ENCODE measurements at places on chromosomes 6 and 20.

GRCh38 chr6:113500221-113500620, 356.9 kb upstream of the MARCKS start:
- DNase-seq: no peak

DNA sequence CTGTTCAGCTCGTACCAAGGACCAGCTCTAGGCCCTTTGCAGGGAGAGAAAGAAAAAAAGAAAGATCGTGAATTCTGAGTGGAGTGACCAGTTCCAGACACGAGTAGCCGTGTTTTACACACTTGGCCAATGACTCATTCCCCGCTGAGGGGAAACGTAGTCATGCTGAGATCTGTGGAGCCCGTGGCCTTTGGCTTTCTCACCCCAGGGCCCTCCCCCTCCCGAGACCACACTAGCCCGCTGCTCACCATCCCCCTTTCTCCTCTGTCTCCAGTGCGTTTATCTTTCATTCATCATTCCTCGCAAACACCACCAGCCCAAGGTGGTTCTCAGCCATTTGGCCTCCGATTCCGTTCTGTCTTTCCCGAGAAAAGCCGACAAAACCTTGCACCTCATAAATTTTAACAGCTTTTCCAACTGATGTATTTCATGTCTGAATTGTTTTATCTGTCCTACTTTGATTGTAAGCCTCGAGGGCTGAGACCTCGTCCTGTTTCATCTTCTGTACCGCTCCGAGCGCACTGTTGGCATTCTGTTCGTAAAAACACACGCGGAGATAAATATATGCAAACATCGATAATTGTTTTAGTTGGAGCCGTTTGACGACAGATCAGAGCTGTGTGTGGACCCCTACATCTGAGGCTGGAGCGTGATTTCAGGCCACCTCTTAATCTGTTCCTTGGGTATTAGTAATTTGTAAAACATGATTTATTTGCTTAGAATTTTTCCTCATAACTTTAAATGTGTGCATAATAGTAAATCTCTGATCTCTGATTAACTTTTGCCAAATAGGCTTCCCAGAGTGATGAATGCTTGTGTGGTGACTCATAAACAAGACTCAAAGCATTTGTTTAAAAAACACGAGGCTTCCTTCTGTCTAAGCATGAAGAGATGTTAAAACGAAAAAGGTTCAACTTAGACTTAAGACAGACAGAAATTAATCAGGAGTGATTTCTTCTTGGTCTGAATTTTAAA, 336.6 kb downstream of the CDH4 start:
- peak; percentile 27 for DNase-seq

DNA sequence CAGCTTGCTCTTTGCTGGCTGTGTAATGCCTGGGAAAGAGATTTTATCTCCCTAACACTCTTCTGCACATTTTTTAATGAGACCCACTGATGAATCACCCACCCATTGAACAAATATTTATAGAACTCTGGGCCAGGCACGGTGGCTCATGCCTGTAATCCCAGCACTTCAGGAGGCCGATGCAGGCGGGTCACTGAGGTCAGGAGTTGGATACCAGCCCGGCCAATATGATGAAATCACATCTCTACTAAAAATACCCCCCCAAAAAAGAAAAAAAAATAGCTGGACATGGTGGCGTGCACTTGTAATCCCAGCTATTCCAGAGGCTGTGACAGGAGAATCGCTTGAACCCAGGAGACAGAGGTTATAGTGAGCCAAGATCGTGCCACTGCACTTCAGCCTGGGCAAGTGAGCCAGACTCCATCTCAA, 82.1 kb upstream of the SIRPA start:
- peak; percentile 27 for DNase-seq

GRCh38 chr6:15352220-15352619, 106.4 kb downstream of the JARID2 start:
- no peak for DNase-seq

GRCh38 chr6:104505838-104506237, 353.9 kb downstream of the HACE1 start:
- DNase-seq: peak; percentile 40

DNA sequence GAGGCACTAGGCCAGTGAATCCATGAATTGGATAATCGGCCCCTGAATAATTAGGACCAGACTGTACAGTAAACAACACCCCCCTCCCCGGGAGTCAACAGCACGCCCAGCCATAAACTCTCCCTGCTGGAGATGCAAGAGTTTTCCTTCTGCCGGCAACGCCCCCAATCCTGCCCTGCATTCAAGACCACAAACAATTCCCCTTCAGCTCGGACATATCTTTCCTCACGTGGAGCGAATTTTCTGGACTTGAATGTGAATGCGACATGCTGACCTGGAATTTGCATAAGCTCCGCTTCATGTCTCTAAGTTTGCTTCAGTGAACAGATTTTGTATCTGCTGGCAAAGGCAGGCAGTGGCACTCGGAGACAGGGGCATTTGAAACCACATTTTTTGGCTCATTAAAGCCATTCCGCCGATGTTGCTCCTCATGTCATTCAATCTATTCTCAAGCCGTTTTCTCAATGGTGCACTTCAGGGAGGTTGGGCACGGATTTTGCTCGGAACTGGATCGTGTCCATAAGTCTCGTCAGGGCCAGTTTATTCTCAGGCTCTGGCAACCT, 38.0 kb upstream of the GMPR start:
- no peak for DNase-seq

DNA sequence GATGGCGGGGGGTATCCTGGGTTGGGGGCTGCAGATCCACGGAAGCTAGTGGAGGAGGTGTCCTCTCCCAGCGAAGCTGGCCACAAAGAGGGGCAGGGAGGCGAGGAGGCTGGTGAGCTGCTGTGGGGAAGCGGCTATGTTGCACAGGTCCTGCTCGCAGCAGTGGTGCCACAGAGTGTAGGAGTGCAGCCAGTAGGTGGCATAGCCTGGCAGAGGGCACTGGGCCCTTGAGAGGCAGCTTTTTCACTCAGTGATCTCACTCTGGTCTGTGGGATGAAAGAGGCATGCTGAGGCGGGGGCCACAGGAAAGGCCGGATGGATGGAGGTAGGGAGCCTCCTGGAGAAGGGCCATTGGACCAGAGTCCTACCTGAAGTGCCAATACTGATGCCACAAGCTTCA, 2.9 kb upstream of the LY6G6D start:
- DNase-seq: no peak

DNA sequence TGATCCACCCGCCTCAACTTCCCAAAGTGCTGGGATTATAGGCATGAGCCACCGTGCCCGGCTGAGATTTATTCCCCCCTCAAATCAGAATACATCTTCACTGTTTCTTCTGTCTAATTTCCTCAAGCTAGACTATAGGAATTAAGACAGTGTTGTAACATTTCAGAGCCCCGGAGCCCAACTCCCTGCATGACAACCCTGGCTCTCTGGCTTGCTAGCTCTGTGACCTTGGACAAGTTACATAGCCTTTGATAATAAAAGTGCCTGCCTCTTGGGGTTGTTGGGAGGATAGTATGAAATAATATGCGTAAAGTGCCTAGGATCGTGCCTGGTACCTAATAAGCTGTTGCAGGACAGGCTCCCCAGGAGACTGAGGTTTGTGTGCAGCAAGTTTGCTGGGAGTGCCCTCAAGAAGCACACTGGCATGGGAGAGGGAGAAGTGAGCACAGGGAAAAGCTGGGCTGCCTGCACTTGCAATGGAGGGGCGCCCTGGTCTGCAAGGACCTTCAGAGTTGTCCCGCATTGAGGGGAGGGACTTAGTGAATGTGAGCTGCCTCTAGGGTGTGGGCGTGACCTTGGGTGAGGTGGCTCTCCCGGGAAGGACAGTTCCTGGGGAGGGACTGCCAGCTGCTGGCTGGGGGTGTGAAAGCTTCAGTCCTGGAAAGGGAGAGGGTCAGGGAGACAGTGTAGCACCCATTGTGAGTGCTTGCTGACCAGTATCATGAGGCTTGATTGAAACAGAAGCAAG, 43.4 kb downstream of the TAF8 start:
- no peak for DNase-seq

DNA sequence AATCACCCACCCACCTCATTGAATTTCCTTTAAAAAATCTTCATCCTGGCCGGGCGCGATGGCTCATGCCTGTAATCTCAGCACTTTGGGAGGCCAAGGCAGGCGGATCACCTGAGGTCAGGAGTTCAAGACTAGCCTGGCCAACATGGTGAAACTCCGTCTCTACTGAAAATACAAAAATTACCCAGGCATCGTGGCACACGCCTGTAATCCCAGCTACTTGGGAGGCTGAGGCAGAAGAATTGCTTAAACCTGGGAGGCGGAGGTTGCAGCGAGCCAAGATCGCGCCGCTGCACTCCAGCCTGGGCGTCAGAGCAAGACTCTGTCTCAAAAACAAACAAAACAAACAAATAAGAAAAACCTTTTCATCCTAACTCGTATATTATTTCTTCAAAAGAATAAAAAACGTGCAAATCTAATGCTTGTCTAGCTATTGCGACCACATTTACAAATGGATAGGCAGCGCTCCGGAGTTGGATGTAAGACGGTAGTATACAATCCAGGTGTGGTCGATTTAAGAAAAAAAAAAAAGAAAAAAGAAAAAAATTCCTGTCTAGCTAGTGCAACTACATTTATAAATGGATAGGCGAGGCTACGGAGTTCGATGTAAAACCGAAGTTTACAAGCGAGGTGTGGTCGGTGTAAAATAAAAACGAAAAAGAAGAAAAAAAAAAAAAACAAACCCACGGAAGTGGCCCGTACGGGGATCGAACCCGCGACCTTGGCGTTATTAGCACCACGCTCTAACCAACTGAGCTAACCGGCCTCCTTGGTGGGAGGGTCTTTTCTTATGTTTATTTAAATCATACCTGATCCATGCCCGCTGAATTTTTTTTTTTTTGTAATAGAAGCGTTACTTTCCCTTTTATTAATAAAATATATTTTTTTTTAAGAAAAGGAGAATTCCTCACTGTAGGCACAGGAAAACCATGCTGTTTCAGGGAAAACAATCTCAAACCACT, 70.7 kb upstream of the PRSS16 start:
- peak; percentile 80 for DNase-seq

- DNase-seq: no peak
Observed at GRCh38 chr6:26109772-26110171, 22.5 kb downstream of the HFE start.

DNA sequence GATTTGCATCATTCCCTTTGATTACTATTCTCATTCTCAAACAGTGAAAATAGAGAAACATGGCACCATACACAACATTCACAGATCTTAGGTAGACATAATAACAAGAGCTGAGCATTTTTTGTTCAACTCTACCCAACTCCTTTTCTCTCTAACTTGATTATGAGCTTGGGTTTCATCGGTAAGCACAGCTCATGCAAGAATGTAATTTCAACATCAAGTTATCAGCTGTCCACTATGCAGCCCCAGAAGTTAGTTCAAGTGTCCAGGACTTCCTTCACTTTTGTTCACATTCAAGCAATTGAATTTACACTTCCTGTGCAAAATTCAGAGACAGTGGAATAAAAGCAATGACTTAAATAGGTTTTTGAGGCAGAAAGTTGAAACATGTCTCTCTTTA, 297.7 kb upstream of the SASH1 start:
- no peak for DNase-seq

DNA sequence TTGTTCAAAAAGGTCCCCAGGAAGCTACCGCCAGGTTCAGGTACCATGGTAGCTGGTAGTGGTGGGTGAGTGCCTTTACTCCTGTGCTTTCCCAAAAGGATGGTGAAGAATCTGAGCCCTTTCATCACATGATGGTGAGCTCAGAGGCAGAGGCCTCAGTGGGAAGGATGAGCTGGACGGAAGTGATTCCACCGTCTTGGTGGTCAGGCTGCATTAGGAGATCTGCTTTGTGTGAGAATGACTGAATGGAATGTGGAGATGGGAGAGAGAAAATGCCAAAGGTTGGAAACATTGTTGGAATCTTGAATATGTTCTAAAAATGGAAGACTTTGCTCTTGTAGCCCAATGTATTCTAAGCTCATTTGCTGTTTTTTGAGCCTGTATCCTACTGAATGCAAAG, 108.1 kb upstream of the SCP2D1 start:
- no peak for DNase-seq

DNA sequence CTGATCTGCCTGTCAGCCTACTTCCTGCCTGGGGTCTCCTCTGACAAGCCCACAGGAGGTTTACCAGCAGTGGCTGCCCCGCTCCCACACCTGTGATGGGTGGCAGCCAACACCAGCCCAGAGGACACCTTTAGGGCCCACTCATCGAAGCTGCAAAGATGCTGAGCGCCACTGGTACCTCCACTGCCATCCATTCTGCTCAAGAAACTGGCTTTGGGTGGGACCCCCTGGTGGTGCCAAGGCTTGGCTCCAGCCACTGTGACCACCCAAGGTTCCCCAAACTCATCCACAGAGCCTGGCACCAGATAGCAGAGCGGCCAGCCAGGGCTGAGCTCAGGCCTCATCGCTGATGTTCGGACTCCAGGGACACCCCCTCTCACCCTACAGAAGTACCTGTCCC, 42.5 kb downstream of the PREX1 start:
- no peak for DNase-seq

GRCh38 chr20:34459209-34459897, 56.9 kb upstream of the DYNLRB1 start:
- no peak for DNase-seq

- no peak for DNase-seq
Observed at GRCh38 chr20:14723614-14724013, 386.2 kb upstream of the FLRT3 start.

GRCh38 chr6:139538366-139538765, 163.9 kb upstream of the CITED2 start:
- DNase-seq: no peak

GRCh38 chr6:28580475-28580874, 54.8 kb downstream of the GPX5 start:
- DNase-seq: peak; percentile 23

DNA sequence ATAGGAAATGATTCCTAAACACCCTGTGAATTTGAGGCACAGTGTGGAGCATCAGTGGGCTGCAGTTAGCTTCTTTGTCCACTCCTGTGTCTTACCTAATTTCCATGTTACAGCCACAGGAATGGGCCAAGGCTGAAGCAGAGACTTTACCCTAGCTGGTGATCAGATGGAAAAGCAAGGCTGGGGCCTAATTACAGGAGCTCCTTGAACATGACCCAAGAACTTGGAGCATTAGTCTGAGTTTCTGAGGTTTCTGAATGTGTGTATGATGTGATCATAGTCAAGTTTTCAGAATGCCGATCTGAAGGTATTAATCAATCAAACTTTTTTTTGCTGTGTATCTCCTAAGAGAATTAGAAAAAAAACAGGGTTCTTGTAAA, 18.0 kb downstream of the HECA start:
- no peak for DNase-seq

DNA sequence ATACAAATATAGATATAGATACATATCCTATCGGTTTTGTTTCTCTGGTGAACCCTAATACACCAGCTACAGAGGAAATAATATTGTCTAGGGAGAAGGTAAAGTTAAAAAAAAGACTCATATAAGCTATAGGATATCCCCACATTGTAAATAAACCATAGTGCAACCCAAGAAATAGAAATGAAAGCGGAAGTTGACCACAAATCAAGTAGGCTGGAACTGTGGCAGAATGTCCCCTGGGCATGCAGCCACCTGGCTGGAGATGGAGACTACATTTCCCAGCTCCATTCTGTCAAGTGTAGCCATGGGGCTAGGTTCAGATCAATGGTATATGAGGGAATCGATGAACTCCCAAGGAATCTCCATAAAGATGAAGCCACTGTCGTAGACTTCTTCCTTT, 70.1 kb upstream of the RPS6KA2 start:
- no peak for DNase-seq

- DNase-seq: no peak
Observed at GRCh38 chr6:115358616-115359015, 702.1 kb downstream of the FRK start.

- DNase-seq: no peak
Observed at GRCh38 chr6:22467645-22468044, 101.7 kb upstream of the HDGFL1 start.

- DNase-seq: no peak
Observed at GRCh38 chr20:32687180-32687532, 13.4 kb upstream of the C20orf203 start.
